ENCODE measurements at places on chromosomes 16 and 17.

DNA sequence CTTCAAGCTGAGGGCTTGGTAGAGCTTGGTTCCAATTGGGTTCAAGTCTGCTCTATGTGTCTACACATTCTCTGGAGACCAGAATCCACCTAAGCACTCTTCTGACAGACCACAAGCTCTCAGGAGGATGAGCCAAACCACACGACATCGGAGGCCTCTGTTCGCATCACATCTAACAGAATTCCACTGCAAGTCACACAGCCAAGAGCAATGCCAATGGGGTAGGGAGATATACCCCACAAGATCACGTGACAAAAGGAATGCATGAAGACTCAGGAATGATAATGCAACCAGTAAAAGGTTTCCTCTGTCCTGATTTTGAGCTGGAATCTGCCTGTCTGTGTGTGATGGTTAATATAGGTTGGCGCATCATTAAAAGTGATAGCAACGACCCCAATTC is 46.6 kb upstream of the RPL38 start:
- H3K27ac ChIP-seq: no peak overlapping the region
- H3K36me3 ChIP-seq: no peaks in the 10 kb centered on the region
- H3K4me1 ChIP-seq: peaks cover 7% of the 10 kb centered on the region
- no peak overlapping the region for H3K4me3 ChIP-seq
- no peak for DNase-seq

GRCh38 chr17:27475981-27476895 is 20.0 kb downstream of the KSR1 start:
- H3K4me1 ChIP-seq: peaks cover 4% of the 10 kb centered on the region
- H3K4me3 ChIP-seq: no peak overlapping the region
- no peaks in the 10 kb centered on the region for H3K27me3 ChIP-seq

DNA sequence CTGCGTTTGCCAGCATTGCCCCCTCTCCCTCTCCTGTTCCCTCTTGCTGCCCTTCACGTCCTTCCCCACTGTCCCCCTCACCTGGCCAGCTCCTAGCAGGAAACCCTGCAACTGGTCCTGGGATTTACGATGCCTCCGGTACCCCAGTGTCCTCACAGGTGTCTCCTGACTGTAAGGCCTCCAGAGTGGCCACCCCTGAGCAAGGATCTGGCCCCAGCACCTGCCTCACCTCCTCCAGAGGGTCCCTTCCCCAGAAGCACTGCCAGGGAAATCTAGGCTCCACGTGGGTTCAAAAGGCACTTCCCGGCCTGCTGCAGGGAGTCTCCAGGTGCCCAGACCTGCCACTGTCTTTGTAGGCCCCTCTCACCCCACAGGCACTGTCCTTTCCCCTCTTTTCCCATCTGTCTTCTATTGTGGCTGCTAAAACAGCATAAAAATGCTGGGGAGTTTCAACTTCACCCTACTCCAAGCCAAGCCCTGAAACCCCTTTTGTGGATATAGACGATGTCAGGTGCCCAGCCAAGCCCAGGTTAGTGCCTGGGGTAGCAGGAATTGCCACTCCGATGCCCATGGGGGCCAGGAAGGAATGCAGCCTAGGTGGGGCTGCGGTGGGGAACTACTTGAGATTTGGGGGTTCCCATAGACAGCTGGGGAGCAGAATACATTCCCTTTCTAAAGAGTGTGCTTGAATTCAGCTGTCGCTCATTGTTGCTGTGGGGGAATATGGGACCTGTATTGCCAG is 25.7 kb downstream of the RAB11FIP4 start:
- peaks cover 18% of the 10 kb centered on the region for H3K27me3 ChIP-seq
- no peak for DNase-seq
- H3K36me3 ChIP-seq: no peaks in the 10 kb centered on the region
- H3K27ac ChIP-seq: no peak overlapping the region
- H3K4me1 ChIP-seq: no peaks in the 10 kb centered on the region

DNA sequence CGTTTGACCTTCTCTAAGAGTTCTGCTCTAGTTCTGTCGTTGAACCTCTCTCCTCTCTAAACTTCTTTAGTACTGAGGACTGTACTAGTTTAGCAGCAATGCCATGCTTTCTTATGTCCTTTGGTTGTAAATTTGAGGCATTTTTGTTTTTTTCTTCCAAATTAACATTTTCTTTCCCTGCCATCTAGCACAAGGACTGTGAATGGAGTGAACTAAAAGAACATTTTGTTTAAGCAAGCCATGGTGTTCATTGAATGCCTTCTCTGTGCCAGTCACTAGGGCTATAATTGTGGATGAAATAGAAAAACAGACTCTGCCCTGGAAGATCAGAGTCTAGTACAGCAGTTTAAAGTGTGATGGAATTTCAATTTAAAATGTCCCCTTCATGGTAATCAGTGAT is 137.9 kb downstream of the FTO start:
- H3K4me1 ChIP-seq: peaks cover 35% of the 10 kb centered on the region
- no peak overlapping the region for H3K4me3 ChIP-seq
- H3K27me3 ChIP-seq: no peaks in the 10 kb centered on the region
- no peak for DNase-seq

DNA sequence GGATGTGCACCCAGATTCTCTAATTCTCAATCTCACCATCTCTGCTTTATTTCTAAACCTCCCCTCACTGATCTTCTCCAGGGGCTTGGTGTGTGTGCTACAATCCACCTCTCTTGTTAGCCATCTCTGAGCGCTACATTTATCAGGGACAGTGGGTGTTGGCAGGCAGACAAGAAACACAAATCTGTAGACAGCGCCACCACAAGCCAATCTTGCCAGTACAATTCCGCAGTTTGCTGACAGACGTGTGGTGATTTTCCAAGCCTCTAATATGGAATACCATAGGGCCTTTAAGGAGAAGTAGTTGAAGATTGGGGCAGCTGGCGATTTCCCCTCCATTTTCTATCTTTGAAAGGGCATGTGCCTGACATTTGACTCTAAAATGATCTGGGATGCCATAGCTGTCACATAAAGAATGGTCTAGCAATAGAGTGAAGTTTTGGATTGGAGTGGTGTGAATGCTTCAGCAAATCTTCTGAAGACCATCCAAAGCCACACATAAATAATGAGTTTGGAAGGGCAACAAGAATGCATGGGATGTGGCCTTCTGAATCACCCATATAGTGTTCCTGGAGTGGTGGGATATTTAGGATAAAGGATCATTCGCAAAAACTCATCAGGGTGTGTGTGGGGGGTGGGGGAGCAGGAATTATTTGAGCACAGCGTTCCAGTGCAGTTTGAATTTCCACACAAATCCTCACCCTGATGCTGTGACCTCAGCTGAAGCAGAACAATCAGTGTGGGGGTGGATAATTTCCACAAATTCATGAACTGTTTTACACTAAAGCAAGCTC is 12.0 kb upstream of the ANKFN1 start:
- no peaks in the 10 kb centered on the region for H3K4me1 ChIP-seq
- H3K36me3 ChIP-seq: no peaks in the 10 kb centered on the region
- no peak overlapping the region for H3K27ac ChIP-seq
- no peak for DNase-seq
- peaks cover 61% of the 10 kb centered on the region for H3K27me3 ChIP-seq
- H3K4me3 ChIP-seq: no peak overlapping the region

- DNase-seq: no peak
- H3K27ac ChIP-seq: no peak overlapping the region
- no peak overlapping the region for H3K4me3 ChIP-seq
- H3K36me3 ChIP-seq: peaks cover 31% of the 10 kb centered on the region
These were observed 25.5 kb downstream of the SERPINF1 start for GRCh38 chr17:1787301-1787902.

DNA sequence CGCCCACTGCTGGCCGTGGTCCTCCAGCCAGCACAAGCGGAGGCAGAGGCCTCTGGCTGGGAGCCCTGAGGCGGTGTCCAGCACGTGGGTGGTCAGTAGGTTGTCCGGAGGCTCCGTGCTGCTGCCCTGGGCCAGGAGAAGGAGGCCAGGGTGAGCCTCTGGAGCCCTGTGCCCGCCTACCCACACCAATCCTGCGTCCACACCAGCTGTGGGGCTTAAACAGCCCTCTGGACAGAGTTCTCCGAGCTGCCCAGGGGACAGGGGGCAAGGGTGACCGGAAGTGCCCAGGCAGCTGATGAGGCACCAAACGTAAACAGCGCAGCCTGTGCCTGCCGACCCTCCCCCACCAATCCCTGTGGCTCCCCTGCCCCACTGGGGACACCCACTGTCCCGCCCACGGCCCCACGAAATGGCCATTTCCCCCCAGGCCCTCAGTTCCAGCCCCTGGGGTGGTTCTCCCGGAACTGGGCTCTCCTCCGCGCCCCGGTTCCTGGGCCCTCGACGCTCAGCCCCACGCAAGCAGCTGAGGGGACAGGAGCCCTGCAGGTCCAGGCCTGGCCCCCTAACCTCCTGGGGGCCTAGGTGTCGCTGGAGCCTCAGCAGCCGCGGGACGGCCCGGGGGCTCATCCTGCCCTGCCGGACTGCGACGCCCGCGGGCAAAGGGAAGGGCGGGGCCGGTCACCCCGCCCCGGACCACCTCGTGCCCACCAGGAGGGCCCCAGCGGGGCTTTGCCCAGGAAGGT is 27.9 kb upstream of the DBNDD1 start:
- H3K4me3 ChIP-seq: peak overlapping the region; percentile 61
- H3K4me1 ChIP-seq: peaks cover 15% of the 10 kb centered on the region
- H3K27ac ChIP-seq: no peak overlapping the region
- H3K36me3 ChIP-seq: peaks cover 3% of the 10 kb centered on the region

DNA sequence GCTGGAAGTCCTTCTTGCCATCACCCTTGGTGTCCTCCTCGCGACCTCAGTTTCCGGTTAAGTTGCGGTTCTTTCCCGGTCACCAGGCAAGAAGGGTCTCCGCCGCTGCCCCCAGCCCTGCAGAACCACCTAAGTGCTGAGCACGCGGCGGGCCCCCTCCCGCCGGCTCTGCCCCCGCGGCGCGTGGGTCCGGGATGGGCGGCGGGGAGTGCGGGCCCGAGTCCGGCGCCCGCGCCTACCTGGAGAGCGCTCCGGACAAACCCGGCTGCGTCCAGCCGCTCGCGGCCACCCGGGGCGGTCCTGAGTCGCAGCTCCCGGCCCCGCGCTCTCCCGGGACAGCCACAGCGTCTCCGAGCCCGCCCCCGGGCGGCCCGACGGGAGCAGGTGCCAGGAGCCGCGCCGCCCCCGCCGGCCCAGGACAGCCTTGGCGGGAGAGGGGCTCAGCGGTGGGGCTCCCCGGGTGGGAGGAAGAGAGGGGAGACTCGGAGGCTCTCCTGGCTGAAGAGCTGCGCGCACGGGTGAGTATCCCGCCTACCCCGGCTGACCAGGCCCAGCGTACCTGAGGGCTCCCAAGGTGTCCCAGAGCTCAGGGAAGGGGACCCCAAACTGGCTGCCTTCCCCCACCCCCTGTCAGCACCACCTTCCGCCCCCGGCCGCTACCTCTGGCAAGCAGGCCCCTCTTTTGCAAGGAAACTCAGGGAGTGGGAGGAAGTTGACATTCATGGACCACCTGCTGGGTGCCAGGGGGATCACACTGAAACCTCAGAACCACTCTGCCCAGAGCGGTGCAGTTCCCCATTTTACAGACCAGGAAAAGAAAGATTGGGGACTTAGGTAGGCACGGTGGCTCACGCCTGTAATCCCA is 22.2 kb upstream of the C17orf113 start:
- H3K27me3 ChIP-seq: peaks cover 45% of the 10 kb centered on the region
- no peak overlapping the region for H3K27ac ChIP-seq
- H3K4me3 ChIP-seq: peak overlapping the region; percentile 44
- peaks cover 5% of the 10 kb centered on the region for H3K4me1 ChIP-seq
- DNase-seq: peak; percentile 48

GRCh38 chr17:12983991-12984884 is 33.6 kb downstream of the ELAC2 start:
- no peak overlapping the region for H3K4me3 ChIP-seq
- H3K27ac ChIP-seq: peak overlapping the region; percentile 73
- DNase-seq: no peak
- H3K4me1 ChIP-seq: peaks cover 21% of the 10 kb centered on the region

DNA sequence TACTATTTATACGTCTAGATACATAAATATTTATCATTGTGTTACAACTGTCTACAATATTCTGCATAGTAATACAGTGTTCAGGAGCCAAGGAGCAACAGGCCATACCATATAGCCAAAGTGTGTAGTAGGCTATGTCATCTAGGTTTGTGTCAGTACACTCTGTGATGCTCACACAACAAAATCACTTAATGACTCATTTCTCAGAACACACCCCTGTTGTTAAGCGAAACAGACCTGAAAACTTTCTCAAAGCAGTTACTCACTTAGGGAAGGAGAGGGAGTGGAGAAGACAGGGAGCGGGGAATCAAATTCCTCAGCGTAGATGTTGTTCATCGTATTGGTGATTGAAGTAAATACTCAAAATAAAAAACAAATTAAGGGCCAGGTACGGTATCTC is 269.5 kb downstream of the STX8 start:
- no peak for DNase-seq
- no peak overlapping the region for H3K27ac ChIP-seq
- no peaks in the 10 kb centered on the region for H3K36me3 ChIP-seq
- no peaks in the 10 kb centered on the region for H3K27me3 ChIP-seq
- no peak overlapping the region for H3K4me3 ChIP-seq

DNA sequence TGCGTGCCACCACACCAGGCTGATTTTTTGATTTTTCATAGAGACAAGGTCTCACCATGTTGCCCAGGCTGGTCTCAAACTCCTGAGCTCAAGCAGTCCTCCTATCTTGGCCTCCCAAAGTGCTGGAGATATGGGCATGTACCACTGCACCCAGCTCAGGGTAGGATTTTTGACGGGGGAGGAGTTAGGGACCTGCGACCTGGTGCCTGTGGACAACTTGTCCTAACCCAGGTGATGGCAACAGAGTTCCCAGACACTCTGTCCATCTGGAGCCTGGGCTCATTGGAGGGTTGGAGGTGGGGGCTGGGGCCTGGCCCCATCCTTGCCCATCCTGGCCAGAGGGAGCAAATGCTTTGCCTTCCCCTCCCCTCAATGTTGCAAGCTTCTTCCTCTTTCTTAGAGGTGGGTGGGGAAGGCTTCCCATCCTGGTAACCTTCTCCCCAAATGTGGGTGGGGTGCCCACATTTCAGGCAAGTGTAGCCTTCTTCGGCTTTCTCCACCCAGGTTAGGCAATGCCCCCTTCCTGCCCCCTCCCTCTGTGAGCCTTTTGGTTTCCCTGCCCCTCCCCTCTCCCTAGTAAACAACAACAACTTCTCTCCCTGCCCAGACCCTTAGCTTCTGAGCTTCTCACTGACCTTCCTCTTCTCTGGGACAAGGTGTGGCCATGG is 24.9 kb downstream of the RARA start:
- H3K27me3 ChIP-seq: no peaks in the 10 kb centered on the region
- peak overlapping the region; percentile 75 for H3K27ac ChIP-seq
- no peak for DNase-seq

DNA sequence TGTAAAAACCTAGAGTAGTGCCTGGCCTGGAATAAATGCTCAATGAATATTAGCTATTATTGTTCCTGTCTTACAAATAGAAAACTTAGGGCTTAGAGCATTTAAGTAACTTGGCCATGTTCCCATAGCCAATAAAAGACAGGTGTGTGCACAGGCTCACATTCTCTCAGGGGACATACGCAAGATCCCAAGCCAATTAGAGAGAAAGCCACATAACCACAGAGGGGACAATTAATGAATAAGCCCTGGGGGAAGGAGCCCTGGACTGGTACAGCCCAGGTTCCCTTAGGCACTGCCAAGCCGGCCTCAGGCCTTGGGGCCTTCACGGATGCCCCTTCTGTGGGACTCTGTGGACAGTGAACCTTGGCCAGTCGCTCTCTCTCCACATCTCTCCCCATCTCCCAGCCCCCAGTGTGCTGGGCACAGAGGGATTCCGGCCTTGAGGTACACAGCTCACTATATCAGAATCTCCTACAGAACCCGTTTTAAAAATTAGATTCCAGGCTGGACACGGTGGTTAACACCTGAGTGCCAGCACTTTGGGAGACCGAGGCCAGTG is 27.3 kb upstream of the ABCC12 start:
- H3K36me3 ChIP-seq: no peaks in the 10 kb centered on the region
- no peaks in the 10 kb centered on the region for H3K4me1 ChIP-seq
- H3K27me3 ChIP-seq: peaks cover 13% of the 10 kb centered on the region

All from mesothelial cell of epicardium (in vitro differentiated cells).